ENCODE measurements at places on chromosomes 13 and 19.
A peak's percentile ranks its signal among the peaks of the same experiment; 100 is the strongest.

GRCh38 chr13:46552303-46552682 lies 677 bp upstream of the LRCH1 start:
- DNase-seq: peak; percentile 42

DNA sequence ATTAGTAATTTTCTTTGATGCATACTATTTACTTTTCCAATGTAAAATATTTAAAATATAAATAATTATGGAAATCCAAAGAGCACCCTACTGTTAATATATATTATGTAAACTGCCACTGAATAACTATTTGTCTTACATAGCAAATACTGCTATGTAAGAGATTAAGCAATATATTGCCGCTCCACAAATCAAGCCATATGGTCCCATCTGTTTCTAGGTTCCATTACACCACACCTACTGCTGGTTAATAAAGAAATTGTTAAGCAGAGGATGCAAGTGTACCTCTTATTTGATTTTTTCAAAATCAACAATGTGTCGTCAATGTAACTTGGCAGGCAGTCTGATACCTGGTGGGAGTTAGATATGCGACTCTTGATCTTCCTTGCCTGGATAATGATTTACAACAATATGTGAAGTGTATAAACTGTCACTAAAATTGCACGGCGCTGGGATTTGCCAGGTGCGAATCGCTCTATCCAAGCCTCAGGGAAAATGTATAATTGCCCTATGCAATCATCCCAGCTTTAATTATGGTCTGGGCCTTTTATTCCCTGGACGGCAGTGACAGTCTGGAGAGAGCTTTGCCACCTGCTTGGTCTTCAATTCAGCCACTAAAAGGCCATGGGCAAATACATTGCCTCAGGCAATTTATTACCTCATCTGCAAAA lies 16.0 kb downstream of the SMAD9 start:
- no peak for DNase-seq

- DNase-seq: no peak
Observed at GRCh38 chr19:6470173-6470572, 6.1 kb downstream of the CRB3 start.

DNA sequence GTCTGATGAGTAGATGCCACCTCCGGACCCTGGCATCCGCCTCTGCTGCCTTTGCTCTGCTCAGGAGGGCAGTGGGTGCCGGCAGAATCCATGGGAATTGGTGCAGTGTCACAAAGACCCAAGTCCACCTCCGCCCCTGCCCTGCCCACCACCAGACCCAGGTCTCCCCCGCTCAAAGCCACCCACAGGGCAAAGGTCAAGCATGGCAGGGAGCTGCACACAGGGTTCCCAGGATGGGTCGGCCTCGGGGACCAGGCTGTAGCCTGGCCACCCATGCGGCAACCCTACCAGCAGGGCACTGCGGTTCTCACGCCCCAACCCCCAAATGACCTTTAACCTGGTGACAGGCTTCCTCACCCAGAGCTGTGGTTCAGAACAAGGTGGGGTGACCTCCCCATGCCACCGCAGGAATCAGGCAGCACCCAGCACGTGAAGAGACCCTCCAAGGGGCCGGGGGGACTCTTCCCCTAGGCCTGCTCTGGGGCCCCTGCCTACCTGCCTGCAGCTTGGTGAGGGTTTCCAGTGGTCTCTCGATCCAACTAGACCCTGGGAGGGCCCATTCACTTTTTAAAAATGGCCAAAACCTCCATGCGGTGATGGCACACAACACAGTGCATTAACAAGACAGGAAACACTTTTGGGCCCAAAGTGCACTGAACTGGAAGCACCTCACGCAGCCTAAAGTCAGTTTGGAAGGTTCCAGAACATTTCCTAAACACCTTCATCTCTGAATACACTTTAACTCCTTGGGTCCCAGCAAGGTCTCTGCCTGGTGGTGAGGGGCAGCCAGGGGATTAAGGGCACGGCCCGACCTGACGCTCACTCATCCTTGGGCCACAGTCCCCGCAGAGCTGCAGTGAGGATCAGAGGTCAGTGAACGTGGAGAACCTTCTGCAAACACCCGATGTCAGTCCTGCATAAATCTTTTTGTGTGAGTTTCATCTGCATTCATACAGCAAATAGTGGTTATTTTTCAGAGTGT lies 11.0 kb downstream of the GAS6 start:
- peak; percentile 8 for DNase-seq

DNA sequence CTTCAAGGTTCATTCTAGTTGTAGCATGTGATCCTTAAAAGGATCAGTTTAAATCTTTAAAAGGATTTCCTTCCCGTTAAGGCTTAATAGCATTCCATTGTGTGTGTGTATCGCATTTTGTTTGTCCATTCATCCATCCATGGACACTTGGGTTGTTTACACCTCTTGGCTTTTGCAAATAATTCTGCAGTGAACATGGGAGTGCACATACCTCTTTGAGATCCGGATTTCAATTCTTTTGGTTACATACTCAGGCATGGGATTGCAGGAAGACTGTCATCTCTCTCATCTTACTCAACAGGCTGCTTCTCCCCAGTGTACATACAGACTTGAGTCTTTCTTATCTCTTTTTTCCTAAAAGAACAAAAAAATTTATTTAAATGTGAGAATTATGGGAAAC lies 1.2 kb downstream of the RNF113B start:
- DNase-seq: no peak

DNA sequence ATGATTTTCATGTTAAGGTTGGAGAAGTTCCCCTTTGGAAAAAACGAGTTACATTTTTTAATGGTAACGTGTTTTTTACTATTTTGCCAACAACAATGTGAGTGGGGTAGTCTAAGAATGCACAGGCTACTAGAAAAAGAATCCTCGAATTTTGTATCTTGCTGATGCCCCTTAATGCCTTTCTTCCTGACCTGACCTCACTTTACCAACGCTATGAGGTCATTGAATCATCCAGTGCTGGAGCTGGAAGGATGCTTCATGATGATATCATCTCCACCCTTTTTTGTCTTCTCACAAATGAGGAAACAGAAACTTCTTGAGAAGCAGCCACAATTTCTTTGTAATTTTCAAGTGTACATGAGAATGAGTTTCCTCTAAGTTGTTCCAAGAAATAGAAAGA lies 8.2 kb upstream of the UBL3 start:
- no peak for DNase-seq

DNA sequence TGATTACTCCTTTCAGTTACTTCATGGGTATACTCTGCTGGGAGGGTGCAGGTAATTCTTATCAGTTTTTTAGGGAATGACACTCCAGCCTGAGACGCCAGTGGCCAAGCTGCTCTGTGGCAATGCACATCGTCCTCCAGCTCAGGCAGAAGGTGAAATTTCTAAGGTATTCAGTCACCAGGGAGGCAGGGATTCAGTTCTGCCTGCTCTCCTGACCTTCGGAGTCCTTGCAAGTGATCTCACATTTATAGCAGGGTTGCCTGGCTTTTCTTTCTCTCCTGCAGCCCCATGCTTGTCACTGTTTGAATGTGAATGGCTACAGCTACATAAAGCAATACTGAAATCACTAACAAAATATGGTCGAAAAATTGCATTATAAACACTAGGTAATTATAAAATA lies 1447.5 kb downstream of the EFNB2 start:
- DNase-seq: peak; percentile 4

GRCh38 chr19:15262011-15262410 lies 29.8 kb upstream of the EPHX3 start:
- DNase-seq: no peak

- no peak for DNase-seq
Observed at GRCh38 chr13:32165796-32166195, 134.2 kb downstream of the FRY start.

- DNase-seq: no peak
Observed at GRCh38 chr19:31113293-31113692, 235.9 kb downstream of the TSHZ3 start.
